NCI-H1417 (cell line): ENCODE measurements at places on chromosomes 5 and 9.

GRCh38 chr5:3509290-3509689 is 86.3 kb upstream of the IRX1 start:
- DNase-seq = no peak

- no peak for DNase-seq
Observed at GRCh38 chr5:178325311-178325678, 92.7 kb upstream of the PHYKPL start.

- no peak for DNase-seq
Observed at GRCh38 chr5:10123254-10123989, 126.3 kb downstream of the ATPSCKMT start.

- no peak for DNase-seq
Observed at GRCh38 chr9:7273575-7273974, 515.8 kb downstream of the KDM4C start.

DNA sequence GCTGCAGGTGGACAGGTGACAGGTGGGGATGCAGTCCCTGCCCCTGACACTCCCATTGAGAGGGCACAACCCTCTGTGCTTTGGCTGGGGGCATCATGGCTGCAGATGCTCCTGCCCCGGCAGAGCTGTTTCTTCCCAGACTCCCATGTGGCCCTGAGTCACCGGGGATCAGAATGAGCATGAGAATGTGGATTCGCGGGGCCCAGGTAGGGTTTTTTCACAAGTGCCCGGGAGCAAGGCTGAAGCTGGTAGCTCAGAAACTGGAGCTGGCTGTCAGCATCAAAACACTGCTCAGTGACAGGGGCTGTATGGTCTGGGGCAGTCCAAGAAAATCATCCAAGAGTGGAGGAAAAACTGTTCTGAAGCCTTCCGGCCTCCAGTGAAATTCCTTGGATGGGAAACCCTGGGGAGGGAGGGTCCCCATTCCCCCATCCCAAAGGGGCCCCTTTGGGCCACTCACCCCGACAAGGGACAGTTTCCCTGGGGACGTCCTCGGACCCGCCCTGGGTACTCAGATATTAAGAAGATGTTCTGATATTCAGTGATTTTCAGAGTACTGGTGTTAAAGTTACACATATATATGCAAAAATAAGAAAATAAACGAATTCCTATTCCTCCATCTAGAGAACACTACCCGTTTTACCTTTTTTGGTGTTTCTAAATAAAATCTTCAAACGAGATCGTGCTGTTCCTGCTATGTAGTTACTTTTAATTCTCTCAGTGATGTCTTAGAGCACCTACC is 120.1 kb upstream of the LPCAT1 start:
- DNase-seq = no peak
